ENCODE measurements at places on chromosomes 3 and 15.

- no peak for DNase-seq
Observed at GRCh38 chr3:100615684-100616083, 6.3 kb downstream of the ADGRG7 start.

DNA sequence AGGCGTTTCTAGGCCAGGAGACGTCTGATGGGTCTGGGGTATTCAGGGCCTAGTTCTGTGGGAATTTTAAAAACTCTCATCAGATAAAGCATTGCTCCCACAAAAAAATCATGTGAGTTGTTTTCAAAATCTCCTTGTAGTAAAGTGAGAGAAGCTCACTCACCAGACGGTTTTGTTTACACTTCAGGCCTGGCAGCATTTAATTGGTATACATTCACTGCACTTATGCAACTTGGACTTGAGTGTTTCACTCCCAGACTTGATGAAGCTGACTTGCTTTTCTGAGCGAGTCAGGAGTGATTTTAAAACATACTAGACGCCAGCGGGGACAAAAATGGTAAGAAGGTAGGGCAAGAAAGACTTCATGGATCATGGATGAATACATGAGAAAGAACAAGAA lies 75.2 kb downstream of the SLCO3A1 start:
- DNase-seq: no peak

DNA sequence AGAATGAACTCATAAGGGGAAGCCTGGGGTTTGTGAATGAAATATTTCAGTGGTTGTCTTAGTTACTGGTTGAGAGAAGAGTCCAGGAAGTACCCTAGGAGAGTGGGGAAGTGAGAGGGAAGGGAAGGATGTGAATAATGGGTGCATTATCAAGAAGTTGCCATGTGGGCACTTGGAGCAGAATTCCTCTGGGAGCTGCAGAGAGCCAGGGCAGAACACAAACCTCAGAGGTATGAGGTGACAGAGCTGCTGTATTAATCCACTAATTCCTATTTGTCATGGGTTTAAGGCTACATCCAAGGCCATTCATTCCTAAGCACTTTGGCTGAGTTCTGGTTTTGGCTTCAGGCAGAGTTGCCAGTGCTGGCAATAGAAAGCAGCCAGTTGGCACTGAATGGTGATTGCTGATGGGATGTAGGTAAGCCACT lies 29.0 kb downstream of the NDUFB4 start:
- no peak for DNase-seq

- no peak for DNase-seq
Observed at GRCh38 chr3:4139462-4140140, 163.6 kb upstream of the SETMAR start.

DNA sequence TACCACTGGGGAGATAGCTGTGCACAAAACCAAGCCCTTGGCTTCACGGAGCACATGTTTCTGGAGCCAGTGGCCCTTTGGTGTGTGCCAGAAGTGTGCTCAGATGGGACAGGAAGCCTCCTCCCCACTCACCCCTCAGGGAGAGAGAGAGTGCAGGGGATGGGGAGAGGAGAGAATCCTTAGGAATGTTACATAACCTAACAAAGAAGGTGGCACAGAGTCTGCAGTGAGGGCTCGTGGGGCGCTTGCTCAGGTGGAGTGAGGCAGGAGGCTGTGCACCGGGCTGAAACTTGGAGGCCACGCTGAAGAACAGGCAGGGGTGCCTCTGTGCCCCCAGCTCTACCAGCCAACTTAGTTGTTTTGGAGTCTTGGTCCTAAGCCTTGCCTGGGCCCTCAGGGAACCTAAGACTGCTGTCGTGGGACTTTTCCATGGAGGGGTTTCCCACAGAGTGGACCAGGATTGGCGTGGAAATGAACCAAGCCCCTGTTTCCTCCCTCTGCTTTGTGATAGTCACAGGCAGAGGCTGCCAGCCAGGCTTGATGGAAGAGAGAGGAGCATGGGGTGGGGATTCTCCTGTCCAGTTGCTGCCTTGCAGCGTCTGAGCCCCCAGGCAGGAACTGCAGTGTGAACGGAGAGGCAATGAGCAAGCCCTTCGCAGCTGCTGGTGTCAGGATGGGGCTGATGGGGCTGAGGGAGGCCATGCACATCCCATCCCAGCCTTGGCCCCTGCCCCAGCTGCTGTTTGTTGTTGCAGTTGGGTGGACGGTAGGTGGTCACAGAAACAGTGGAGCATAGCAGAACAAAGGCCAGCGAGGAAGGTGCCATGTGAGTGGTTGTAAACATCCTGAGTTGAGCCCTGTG lies 32.7 kb downstream of the PDIA5 start:
- no peak for DNase-seq

GRCh38 chr3:161925749-161926360 lies 429.2 kb downstream of the OTOL1 start:
- DNase-seq: no peak

Measured in H54 (cell line).